ENCODE measurements at places on chromosomes 13 and 19.

DNA sequence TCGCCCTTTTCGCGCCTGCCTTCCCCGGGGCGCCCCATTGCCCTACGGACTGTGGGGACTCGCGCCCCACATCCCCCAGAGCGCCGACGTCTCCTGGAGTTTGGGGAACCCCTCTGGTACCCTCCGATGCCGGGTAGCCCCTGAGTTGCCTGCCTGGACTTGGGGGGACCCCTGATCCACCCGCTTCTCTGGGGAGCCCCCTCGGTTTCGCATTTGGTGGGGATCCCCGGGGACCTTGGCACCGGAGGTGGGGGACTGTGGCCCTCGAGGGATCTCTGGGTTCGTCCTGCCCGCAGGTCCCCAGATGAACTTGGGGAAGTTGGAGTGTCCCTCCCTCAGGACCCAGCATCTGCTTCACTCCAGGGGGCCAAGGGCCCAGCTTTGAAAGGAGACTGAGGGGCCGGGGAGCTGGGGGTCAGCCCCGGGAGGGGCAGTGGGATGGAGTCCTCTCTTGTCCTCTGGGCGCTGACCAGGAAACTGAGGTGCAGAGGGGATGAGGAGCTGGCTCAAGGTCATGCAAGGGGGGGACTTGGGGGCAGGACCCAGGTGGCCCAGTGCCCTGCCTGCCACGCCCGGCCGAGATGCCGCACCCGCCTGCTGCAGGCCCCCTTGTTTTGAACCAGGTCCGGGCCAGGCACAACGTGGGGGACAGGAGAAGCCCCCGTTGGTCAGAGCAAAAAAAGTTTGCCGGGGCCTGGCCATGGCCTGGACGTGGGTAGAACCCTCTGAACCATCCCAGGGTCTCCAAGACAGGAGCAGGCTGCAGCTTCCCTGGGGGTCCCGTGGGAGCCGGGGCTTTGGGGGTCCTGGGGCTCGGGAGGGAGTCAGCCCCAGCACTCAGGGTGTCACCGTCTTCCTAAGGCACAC is 1.0 kb downstream of the EFNA2 start:
- DNase-seq, result no peak

DNA sequence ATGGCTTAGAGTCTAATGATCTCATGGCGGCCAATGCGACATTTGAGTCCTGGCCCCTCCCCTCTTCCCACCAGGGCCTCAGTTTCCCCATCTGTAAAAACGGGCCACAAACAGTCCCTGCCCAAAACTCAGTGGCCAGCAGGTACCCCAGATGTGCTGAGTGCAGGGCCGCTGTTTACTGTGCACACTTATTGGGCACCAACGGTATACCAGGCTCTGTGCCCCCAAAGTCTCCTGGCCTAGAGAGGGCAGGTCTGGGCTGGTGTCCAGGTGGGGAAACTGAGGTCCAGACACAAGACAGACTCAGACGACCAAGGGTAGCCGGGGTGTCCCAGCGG is 23.6 kb upstream of the WDR18 start:
- no peak for DNase-seq

- DNase-seq, result peak; percentile 44
Observed at GRCh38 chr19:34145741-34146202, 26.5 kb upstream of the LSM14A start.

- DNase-seq, result no peak
Observed at GRCh38 chr13:51539887-51540286, 44.4 kb upstream of the WDFY2 start.

DNA sequence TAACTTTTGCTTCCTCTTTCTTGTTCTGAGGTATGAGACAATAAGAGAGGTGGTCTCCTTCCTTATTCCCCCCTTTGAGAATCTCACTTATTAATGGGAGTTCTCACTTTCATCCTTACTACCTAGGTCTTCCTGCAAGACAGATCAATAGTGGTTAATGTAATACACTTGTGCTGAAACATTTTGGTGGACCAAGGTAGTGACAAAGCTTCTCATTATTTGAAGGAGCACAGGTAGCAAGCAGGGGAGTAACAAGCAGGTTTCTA is 17.9 kb downstream of the ZNF700 start:
- DNase-seq, result no peak
